Heart left ventricle (tissue), 16 donors: ENCODE measurements at places on chromosomes 11 and 22.

- DNase-seq = no peak
Measured at GRCh38 chr11:68990995-68991780, 10.4 kb upstream of the MRGPRD start.

GRCh38 chr11:113778111-113778910 lies 1.3 kb upstream of the CLDN25 start:
- peak; percentile 41 for DNase-seq

- no peak for DNase-seq
Measured at GRCh38 chr11:50088231-50088630, 55.6 kb downstream of the OR4C45 start.

- no peak for DNase-seq
Measured at GRCh38 chr11:369336-370018, at the start of gene B4GALNT4. TSS of gene B4GALNT4 (plus strand) at chr11:369499. CDS start at chr11:369804, 305 bp downstream.

- DNase-seq = peak; percentile 14
Measured at GRCh38 chr22:41302021-41302767, 869 bp downstream of the ZC3H7B start.

DNA sequence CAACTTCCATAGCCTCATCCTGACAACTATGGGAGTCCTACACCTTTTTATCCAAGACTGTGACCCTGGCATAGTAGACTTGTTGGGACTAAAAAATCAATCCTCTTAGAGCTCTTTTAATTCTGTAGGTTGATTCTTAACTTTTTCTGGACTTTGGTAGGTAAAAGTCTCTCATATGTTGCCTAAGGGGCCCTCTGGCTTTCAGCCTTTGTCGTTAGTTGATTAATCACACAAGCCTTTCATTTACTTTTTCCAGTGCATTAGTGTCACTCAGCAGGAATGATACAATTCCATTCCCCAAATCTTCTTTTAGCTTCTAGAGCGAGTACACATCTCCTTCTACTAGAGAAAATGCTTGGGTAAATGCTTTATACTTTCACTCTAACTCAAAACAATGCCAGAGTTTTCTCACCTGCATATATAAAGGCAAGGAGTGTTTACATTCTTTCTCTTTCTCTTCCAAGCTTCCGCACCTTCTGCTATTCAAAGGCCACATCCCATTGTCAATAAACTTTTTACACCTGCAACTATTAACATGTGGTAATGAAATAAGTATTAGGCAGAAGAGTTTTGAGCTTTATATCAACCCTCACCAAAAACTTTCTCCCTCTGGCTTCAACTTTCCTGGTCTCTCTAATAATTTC lies 516.6 kb downstream of the FAM181B start:
- DNase-seq = no peak
